Cardiac fibroblast (primary cell): ENCODE measurements at places on chromosomes 6 and 20.
A peak's percentile ranks its signal among the peaks of the same experiment; 100 is the strongest.

- DNase-seq, result no peak
These were observed 52.7 kb downstream of the VAPB start for GRCh38 chr20:58441723-58442122.

- peak; percentile 71 for DNase-seq
These were observed 68.6 kb downstream of the BCKDHB start for GRCh38 chr6:80174900-80175572.

DNA sequence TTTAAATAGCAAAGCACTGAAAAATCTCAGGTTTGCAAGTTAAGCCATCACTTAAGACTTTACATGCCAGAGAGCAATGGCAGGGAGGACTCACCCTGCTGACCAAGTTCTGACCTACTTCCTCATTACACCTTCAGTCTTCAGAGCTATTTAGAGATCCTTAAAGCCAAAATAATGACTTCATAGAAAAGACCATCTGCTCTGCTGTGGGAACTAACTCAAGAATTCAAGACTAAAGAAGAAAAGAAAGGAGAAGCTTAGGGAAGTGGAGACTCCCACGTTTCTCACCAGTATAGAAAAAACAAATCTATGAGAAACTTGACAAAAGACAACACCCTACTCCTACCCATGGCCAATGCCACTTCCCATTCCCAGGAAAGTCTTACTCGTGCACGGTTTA is 28.6 kb downstream of the XPO5 start:
- no peak for DNase-seq

DNA sequence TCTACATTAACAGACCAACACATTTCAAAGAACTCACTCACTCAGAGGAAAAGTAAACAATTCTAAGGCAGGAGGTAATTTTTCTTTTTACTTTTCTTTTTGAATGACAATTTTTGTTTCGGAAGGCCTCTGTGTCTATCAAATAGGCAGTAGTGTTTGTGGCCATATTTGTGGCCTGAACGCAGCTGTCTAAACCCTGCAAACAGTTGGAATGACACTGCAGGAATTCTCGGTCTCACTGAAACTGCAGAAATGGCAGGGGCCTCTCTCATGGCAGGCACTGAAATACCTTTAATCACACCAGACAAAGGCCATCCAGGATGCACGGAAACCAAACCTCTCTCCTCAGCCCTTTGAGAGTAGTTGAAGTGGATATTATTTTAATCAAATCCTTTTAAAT is 30.4 kb downstream of the FYN start:
- peak; percentile 55 for DNase-seq

DNA sequence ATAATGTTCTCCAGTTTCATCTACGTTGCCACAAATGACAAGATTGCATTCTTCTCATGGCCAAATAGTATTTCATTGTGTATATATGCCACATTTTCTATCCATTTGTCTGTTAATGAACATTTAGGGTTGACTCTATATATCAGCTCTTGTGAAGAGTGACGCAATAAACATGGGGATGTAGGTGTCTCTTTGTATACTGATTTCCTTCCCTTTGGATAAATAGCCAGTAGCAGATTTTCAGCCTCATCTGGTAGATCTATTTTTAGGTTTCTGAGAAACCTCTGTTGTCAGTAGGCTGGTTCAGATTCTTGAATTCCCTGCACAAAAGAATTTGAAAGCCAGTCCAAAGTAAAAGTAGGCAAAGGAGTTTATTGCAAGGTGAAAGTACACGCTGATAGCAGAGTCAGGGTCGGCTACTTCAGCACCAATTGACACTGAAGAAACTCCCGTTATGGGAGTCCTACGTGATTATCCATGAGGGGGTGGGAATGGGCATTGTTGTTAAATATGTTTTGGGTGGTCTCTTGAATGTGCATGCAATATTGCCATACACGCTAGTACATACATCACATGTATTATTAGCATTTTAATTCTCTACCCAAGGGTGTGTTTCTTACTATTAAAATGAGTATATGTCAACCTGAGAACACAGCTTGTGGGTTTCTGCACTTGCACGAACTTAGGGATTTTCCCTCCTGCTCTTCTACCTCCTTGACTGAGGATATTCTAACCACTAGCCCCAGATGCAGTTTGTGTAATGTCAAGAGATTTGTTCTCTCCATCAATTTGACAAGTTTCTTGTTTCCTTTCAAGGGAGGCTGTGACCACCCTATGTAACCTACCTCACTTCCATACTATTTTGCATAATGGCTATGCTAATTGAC is 14.4 kb upstream of the SLC17A2 start:
- DNase-seq, result no peak
